Prostate gland (tissue), 2 donors: ENCODE measurements at places on chromosomes 12 and 14. TPM values are rescaled to one million over a fixed set of nuclear protein-coding genes. Genes with fewer than 3 reads are reported as not detected.

Gene BIN2
- total RNA-seq = 2.6 TPM

- no peak for DNase-seq
These were observed 14.3 kb downstream of the B4GALNT3 start for GRCh38 chr12:473863-474577.

DNA sequence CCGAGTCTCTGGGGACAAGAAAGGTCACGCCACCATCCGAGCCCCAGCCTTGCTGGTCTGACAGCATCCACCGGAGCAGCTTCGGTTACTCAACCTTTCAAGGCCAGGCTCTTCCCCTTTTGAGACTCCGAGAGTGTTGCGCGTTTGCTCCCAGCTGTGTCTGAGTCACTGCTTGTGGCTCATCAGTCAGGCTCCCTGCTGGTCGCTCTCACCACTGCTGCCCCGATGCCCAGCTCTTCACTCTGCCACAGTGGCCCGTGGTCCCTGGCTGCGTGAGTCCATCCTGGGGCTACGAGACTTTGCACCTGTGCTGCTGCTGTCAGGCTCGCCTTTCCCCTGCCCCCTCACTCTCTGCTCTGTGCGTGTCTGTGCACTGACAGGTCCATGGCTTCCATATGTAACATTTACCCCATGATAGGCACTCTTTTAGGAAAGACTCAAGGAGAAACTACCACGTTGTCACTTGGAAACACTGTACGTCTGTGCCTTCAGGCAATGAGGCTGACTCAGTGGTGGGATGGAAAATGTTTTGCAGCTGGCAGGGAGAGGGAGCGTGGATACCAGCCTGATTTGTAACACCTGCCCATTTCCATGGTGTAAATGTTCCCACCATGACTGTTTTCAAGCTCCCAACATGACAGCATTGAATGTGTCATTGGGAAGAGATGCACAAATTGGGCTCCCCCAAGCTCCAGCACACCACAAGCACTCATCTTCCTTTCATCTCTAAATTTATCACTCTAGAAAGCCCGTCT is 350.7 kb downstream of the TMEM132D start:
- no peak for DNase-seq

DNA sequence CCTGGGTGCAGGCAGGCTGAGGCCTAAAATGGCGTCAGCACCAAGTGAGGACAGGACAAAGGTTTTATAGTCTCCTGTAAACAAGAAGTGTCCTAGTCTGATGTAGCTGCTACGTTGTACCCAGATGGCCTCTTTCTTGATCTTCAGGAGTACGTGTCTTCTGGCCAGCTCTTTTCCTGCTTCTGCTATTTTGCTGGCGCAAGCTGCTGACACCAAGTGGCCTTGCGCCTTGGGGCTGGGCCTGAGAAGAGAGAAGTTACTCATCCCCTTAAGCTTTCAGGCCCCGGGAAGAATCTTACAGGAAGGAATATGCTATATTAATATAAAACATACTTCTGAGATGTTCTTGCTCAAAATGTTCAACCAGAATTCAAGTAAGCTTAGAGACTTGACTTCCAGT is 605.2 kb downstream of the GALC start:
- DNase-seq = no peak

- DNase-seq = no peak
These were observed 10.9 kb downstream of the RNF212B start for GRCh38 chr14:23248601-23249000.
